K562 (cell line): ENCODE measurements at places on chromosomes 11 and 22.

- no peak for DNase-seq
These were observed 69.1 kb downstream of the SLC17A6 start for GRCh38 chr11:22407267-22407666.

- DNase-seq, result no peak
These were observed 28.9 kb upstream of the ZBED5 start for GRCh38 chr11:10886652-10887250.

GRCh38 chr11:8248786-8249185, 14.9 kb downstream of the LMO1 start:
- no peak for DNase-seq

DNA sequence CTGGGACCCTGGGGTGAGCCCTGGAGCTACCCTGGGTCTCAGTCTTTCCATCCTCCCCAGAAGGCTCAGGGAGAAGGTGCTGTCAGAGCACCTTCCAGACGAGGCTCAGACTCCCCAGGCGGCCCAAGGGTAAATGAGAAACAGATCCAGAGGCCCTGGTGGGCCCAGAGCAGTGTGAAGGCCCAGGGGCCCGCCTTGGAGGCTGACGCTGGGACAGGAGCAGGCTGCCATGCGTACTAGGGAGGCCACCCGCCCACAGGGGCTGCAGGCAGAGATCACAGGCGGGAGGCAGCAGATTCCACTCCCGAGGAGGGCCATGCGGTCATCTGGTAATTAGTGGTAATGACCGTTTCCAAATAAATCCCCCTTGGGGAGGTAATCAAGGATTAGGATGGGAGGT, 5.2 kb downstream of the WNT11 start:
- no peak for DNase-seq

DNA sequence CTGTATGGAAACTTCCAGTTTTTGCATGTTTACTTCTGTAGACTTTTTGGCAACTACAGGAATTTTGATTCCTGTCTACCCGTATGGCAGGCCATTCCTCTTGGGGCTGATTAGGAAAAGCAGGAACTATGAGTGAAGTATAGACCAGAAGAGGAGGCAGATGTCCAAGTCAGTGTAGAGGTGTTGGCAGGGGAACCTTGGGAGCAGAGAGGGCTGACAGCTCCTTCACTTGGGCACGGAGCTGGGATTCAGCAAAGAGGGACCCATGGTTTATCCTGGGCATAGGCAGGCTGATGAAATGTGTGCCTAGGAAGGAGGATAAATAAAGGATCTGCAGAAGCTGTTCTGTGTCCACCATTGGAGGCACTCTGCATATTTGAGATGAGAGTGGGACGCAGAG, 33.1 kb downstream of the TREH start:
- no peak for DNase-seq

GRCh38 chr11:122162095-122162494, 46.1 kb upstream of the BLID start:
- DNase-seq, result no peak

GRCh38 chr22:49564054-49564453, 263.6 kb downstream of the BRD1 start:
- DNase-seq, result no peak

GRCh38 chr11:110524238-110524637, 94.5 kb downstream of the FDX1 start:
- DNase-seq, result no peak

DNA sequence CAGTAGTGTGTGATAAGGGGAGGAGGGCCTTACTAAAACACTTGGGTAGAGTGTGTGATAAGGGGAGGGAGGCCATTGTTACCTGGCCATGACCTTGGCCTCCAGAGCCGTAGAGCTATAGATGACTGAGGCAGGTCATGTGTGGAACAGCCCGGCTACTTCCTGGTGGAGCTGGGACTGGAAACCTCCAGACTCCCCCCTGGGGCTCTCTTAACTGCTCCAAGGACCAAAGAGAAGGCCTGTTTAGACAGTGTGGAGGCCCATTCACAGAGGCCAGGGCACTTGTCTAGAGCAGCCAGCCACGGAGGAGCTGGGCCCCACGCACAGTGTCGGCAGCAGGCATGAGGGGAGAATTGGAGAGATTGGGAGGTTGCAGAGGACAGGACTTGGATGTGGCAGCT, 12.5 kb upstream of the MICALL1 start:
- no peak for DNase-seq
